PC-9 (cell line): ENCODE measurements at places on chromosomes 3 and 15. TPM values are rescaled to one million over a fixed set of nuclear protein-coding genes. Genes with fewer than 3 reads are reported as not detected.
A peak's percentile ranks its signal among the peaks of the same experiment; 100 is the strongest.

- no peak for DNase-seq
Observed at GRCh38 chr15:93290618-93290946, 201.6 kb upstream of the RGMA start.

DNA sequence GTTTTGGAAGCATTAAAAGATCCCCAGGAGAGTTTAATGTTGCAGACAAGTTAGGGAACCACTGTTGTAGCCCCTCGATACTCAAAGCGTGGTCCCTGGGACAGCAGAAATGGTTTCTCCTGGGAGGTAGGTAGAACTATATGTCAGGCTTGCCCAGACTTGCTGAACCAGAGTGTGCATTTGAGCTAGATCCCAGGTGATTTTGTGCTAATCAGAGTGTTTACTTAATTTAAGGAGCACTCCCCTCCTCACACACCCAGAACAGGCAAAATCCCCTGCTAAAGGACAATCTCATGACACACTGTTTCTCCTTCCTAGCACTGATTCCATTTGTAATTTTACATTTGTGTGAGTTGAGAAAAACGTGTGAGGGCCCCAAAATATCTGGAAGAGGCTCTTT is 24.3 kb downstream of the LMCD1 start:
- no peak for DNase-seq

DNA sequence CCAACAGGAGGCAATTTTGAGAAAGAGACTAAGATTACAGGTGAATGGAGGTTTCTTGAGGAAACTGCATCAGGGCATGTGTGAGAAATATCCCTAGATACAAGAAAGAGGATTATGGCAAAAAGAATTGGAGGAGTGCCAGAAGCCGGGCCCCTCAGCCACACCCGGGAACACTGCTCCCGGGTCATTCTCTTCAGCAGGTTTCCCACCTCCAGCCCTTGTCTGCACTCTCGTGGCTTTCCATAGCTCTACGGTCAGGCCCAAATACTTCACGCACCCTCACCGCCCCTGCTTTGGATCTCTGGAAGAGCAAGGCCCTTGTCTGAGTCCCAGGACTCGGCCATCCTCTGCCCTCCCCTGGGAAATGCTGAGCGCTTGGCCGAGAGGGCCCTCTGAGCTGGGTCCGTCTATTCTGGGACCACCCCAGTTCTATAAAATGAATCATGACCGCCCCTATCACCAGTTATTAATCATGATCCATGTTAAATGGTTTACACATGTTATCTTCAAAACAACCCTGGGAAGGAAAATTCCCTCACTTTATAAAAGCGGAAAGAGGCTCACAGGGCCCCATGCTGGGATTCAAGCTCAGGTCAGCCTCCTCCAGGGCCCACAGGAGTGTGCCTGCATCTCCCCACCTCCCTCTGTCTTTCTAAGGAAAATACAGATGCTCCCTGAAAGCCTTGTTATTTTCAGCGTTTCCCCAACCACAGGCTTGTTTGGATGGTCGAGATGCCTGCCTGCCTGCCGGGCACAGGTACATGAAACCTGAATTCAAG is 38.8 kb upstream of the SPTBN5 start:
- no peak for DNase-seq

- DNase-seq: no peak
Observed at GRCh38 chr15:66581972-66582537, 16.3 kb upstream of the LCTL start.

- no peak for DNase-seq
Observed at GRCh38 chr15:77816983-77817382, 184.3 kb upstream of the LINGO1 start.

GRCh38 chr3:37688756-37689155 is 172.9 kb upstream of the CTDSPL start:
- DNase-seq: no peak

GRCh38 chr3:11611341-11611799 is 32.3 kb downstream of the VGLL4 start:
- DNase-seq: no peak

DNA sequence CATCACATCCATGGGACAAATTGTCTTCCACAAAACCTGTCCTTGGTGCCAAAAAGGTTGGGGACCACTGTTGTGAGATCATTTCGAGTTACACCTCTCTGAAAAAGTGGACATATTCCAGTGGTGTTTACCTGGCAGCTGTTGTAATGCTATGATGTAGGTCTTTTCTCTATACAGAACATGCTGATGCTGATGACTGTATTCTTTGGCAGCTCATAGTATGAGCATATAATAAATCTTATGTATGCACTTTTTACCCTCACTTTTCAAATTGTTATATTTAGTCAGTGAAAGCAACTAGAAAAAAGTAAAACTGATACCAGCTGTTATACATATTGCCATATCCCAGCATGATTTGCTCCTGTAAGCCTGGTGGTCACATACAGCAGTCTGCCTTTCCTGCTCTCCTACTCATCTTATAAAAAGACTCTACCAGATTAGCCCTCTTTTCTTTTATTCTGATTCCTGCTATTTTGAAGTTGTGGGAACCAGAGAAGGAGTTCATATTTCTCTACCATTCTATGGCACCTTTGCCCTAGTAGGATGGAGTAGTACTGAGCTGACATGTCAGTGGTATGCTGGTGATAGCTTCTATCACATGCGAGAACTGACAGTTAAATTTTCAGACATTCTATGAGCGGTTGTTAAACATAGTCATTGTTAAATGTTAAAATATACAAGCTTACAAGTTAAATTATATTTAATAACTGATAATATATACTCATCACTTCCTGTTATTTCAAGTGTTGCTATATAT is 128.7 kb downstream of the FNDC3B start:
- no peak for DNase-seq

DNA sequence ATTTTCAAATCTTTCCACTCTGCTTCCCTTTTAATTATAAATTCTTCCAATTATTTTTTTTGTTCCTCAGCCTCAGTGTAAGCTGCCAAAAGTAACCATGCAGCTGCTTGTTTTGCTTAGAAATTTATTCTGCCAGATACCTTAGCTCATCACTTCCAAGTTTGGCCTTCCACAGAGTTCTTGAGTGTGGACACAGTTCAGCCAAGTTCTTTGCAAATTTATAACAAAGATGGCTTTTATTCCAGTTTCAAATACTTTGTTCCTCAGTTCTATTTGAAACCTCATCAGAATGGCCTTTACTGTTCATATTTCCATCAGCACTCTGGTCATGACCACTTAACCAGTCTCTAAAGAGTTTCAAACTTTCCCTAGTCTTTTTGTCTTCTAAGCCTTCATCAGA is 10.3 kb downstream of the RTP1 start:
- DNase-seq: no peak

DNA sequence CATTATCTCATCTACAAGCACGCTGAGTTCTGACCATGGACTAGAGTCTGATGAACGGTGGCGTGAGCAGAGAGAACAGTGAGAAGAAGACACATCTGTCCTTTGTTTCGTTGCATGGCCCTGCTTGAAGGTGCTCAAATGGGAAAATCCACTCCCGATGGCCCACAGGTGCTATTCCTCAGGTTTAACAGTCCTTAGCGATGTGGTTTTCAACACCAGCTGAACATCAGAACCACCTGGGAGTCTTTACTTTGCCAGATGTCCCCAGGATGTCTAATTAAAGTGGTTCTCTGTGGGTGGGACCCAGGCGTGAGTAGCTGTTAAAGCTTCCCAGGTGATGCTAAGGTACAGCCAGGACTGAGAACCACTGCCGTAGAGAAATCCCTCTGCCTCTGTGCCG is 13.0 kb downstream of the ADAMTS17 start:
- no peak for DNase-seq

DNA sequence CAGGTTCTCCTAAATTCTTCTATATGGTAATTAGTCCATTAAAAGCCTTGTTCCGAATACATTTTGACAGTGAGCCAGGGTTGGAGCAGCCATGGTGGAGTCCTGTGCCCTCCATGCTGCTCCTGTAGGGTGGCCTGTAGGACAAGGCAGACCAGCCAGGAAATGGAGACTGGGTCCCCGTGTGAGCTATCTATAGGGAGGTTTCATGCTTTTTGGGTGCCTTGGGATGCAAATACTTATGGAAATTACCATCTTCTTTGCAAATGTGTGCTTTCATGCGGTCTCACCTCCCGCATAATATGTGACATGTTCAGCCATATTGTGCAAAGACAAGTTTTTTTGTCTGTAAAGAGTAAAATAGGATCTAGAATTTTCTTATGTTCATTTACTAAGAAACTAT is 58.0 kb upstream of the FURIN start:
- DNase-seq: no peak

DNA sequence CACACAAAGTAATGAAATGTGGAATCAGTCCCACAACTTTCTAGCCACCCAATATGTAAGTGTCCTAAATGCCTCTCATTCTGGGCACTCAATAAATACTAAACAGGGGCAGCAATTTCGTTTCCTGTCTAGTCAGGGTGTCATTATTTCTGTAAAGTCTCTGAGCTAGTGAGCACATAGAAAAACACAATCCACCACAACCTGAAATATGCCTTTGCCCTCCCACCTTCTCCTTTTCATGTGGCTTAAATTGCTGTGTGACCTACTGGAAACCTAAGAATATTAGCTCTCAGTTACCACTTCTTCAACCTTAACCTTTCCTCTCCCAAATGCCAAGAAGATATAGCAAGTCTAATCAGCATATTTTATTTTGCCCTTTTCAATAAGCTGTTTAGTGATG is 456.3 kb upstream of the KCNMB2 start:
- no peak for DNase-seq

DNA sequence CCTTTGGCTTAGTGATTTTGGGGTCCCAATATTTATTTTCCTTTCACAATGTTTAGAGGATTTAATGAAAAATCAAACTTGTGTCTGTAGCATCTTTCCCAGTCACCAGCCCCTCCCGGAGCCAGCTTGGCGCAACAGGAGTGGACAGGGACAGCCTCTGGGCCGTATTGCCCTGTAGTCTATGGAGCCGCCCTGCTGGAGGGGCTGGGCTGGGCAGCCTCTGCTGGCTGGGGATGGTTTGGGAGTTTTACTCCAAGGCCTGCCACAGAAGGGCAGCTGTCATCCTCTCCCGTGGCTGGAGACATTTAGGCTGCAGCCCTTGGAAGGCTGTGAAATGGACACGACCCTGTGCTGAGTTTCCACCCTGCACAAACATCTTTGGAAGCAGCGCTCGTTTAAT is 89.4 kb upstream of the RGMA start:
- no peak for DNase-seq

GRCh38 chr3:65004795-65005295 is 317.0 kb upstream of the ADAMTS9 start:
- no peak for DNase-seq

DNA sequence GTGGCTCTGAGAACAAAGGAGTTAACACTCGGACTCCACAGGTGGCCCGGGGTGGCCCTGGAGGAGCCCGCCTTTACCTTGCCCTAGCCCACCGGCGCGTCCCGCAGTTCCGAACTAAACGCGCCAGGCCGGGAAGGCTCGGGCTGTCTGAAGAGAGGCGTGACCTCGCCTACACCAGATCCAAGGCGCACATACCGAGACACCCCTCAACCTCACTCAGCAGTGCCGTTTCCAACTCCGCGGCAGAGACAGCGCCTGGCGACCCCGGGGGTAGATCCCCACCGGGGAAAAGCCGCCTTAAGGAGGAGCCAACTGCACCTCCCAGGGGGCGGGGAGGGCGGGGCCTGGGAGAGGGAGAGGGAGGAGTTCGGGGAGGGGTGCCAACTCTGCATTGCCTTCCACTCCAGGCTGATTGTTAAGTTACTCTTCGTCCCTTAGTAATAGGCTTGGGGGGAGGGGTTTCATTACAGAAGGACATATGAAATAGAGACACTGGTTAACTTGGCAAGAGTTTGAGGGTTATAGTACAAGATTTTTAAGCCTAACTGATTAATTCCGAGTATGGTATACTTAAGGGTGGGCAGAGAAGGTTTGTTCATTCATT is at the start of gene DLG1:
TSS of gene DLG1 (minus strand) at position 272 of the 604 bp plus-strand sequence. CDS start 1,408 bp downstream, outside the sequence.
- DNase-seq: peak; percentile 93

DNA sequence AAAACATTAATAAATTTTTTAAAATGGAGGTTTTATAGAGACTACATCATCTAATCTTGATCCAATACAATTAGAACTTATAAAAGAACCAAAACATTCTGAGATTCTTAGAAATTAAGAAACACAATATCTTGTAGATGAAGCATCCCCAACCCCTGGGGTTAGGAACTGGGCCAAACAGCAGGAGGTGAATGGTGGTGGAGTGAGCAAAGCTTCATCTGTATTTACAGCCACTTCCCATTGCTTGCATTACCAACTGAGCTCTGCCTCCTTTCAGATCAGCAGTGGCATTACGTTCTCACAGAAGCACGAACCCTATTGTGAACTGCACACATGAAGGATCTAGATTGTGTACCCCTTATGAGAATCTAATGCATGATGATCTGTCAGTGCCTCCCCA is 36.3 kb downstream of the KNL1 start:
- DNase-seq: no peak

- DNase-seq: no peak
Observed at GRCh38 chr3:10674578-10674977, 141.4 kb upstream of the SLC6A11 start.

DNA sequence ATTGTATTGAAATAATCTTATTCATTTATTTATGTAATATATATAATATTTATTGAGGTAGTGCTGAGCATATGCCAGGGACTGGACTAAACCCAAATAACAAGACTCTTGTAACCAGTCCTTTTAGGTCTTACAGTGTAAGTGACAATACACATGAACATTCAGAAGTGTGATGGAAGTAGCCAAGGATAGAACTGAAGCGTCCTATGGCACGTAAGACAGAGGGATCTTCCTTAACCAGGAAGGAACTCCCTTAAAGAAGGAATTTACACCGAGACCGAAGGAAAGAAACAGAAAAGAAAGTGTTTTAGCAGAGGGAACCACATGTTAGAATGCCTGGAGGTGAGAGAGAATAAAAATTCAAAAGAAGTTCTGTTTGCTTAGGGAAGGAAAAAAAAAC is 23.6 kb upstream of the CLDN1 start:
- no peak for DNase-seq

GRCh38 chr3:181847276-181847675 is 135.6 kb downstream of the SOX2 start:
- no peak for DNase-seq

DNA sequence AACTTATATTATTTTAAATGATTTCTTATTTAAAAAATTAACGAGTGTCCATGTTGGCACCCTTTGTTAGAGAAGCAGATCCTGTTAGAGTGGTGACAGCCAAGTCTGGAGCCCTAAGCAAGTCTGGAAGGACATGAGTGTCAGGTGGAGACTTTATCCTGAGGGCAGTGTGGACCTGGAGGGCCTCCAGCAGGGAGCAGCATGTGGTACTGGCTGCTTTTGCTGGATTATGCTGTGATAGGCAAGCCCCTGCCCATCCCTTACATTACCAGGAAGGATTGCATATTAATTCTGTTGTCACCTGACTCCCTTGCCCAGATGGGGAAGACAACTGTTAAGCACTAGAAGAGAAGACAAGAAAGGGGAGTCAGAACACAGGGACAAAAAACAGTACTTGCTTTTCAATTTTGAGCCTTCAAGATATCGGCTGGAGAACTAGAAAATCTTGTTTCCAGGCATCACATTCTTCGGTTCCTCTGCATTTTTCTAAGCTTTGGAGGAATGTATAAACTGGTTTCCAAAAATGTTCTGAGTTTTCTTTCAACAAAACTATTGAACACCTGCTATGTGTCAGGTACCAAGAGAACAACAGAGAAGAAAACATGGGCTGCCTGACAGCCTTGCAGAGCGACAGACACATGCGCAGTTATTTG is 22.7 kb downstream of the ZNF860 start:
- DNase-seq: peak; percentile 40

TGM5 gene
- 0.39 and 1.7 TPM in 2 replicates for total RNA-seq

SCAANT1 gene
- not detected in 2 replicates for total RNA-seq

MYEF2 gene
- total RNA-seq: 1.7 and 2.1 TPM in 2 replicates

ATP13A3 gene
- total RNA-seq: 203 and 242 TPM in 2 replicates

SLC4A7 gene
- total RNA-seq: 28.1 and 31.7 TPM in 2 replicates

ROPN1B gene
- 0.50 and 0.85 TPM in 2 replicates for total RNA-seq

GOLGB1 gene
- 60.8 and 73.1 TPM in 2 replicates for total RNA-seq

NR1I2 gene
- not detected in 2 replicates for total RNA-seq
